ENCODE measurements at places on chromosomes 7 and 10.

DNA sequence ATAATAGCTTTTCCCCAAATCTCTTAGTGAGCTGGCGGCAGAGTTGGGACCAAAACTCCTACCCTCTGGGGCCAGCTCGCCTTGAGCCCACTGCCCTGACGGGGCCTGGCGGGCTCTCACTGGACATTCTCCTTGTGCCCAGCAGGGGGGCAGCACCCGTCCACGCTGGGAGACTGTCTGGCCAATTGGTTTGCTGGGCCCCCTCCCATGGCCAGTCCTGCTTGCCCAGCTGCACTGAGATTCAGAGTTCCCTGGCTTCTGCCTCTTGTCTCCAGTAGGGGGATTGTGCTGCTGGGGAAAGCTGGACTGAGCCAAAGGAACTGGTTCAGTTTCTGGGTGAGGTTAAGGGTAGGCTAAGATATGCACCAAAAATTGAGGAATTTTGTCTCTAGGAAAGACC, 59.8 kb downstream of the RAMP3 start:
- no peak for DNase-seq

GRCh38 chr10:29600067-29600466, 34.7 kb downstream of the SVIL start:
- no peak for DNase-seq

- DNase-seq: no peak
Observed at GRCh38 chr10:728603-729002, 39.1 kb upstream of the DIP2C start.

DNA sequence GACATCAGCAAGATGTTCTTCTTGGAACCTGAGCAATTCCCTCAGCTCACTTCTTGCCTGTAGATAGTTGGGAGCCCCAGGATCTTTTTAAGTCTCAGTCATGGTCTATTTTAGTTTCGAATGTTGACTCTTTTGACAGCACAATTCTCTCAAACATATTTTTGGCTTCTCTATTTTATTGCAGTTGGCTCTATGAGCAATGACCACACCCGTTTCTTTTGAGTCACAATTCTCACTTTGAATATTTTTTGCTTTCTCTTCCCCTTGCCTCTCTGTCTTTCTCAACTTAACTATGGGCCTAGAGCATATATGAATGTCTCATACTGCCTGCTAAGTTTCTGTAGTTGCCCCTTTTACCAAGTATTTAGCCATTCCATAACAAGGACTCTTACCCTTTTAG, 222.8 kb downstream of the PTN start:
- no peak for DNase-seq

- DNase-seq: no peak
Observed at GRCh38 chr10:130392031-130392430, 255.8 kb downstream of the GLRX3 start.

GRCh38 chr7:134925766-134926165, 60.5 kb upstream of the AGBL3 start:
- no peak for DNase-seq

- DNase-seq: no peak
Observed at GRCh38 chr7:82740246-82740848, 296.8 kb upstream of the CACNA2D1 start.

- no peak for DNase-seq
Observed at GRCh38 chr10:128318913-128319312, 192.7 kb upstream of the MKI67 start.

DNA sequence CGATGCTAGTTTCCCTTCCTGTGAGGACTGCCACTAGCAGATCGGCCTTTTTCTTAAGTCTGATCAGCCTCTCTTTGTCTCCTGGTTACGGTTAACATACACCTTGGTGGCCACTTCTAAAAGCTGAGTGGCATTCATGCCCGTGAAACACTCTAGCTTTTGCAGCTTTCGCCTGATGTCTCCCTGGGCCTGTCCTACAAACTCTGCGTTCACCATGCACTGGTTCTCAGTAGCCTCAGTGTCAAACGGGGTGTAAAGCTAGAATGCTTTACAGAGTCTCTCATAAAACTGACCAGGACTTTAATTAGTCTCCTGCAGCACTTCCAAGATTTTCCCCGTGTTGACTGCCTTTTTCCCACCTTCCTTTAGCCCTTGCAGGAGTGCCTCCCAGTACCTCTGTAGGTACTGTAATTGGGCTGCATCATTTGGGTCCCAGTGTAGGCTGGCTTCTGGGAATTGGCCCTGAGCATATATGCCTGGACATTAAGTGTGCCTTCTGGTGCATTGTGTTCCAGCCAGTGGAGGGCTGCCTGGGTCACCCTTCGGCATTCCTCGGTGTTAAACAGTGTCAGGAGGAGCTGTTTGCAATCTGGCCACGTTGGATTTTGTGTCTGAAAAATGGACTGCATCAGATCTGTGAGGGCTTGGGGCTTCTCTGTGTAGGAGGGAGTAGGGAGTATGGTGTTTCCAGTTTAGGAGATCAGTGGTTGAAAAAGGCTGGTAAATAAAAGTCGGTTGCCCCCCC, 6.5 kb upstream of the ZNF117 start:
- DNase-seq: no peak

- no peak for DNase-seq
Observed at GRCh38 chr7:155216475-155217272, 81.0 kb upstream of the INSIG1 start.

DNA sequence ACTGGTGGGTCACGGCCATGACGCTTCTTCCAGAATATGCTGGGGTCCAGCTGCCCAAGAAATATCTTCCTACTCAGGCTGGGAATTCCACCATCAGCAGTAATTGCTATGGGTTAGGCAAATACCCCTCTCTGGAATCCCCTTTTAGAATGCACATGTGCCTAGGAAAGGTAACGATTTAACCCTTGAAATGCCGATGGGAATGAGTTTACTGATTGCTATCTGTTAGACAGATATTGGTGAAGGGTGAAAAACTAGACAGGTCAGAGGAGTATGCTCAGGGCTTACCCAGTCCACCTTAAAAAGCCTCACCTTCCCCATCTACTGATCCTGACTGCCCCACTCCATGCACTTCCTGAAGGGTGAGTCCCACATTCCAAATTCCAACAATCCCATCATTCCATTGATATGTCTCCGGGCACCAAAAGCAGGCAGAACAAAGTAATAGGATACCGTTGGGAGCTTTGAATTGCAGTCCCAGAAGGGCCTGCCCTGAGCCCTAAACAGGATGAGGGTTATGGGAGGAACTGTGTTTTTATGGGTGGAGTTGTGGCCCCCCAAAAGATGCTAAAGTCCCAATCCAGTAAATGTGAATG, 59.3 kb downstream of the DLG5 start:
- DNase-seq: no peak

- DNase-seq: no peak
Observed at GRCh38 chr10:14742382-14742781, 32.3 kb downstream of the FAM107B start.

GRCh38 chr7:1546274-1546908, 9.6 kb downstream of the TMEM184A start:
- DNase-seq: no peak

GRCh38 chr10:106355450-106355849, 809.1 kb downstream of the SORCS1 start:
- no peak for DNase-seq
